ENCODE measurements at places on chromosomes 2 and 18.
A peak's percentile ranks its signal among the peaks of the same experiment; 100 is the strongest.

- DNase-seq: no peak
Measured at GRCh38 chr18:22171258-22172119, 2.1 kb downstream of the GATA6 start.

DNA sequence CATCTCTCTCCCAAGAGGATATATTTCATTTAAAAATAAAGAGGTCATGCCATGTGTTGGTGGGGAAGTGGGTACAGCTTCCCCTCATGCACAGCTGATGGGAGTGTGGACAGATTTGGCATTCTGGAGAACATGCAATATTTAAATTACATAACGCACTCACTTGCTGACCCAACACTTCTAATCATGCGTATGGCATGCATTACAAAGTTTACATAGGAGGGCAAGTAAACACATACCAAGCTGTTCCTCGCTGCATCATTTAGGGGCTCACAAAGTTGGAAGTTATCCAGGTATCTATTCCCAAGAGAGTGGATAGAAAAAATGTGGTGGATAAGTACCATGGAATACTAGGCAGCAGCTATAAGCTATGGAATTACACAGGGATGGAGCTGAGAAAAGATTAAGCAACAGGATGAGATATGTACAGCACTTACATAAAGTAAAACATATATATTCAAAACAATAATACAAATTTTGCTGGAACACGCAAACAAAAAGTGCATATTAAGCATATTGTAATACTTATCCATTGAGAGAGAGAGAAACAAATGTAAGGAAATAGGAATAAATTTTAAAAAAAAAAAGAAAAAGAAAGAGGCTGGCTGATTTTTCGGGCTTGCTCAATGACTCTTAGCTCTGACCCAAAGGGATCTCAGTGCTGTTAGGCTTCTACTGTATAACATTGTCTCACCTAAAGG, 11.0 kb downstream of the CYP1B1 start:
- no peak for DNase-seq

GRCh38 chr2:109702250-109702985, 88.3 kb downstream of the SOWAHC start:
- DNase-seq: no peak

GRCh38 chr18:35662293-35663062, 80.9 kb downstream of the GALNT1 start:
- DNase-seq: no peak

DNA sequence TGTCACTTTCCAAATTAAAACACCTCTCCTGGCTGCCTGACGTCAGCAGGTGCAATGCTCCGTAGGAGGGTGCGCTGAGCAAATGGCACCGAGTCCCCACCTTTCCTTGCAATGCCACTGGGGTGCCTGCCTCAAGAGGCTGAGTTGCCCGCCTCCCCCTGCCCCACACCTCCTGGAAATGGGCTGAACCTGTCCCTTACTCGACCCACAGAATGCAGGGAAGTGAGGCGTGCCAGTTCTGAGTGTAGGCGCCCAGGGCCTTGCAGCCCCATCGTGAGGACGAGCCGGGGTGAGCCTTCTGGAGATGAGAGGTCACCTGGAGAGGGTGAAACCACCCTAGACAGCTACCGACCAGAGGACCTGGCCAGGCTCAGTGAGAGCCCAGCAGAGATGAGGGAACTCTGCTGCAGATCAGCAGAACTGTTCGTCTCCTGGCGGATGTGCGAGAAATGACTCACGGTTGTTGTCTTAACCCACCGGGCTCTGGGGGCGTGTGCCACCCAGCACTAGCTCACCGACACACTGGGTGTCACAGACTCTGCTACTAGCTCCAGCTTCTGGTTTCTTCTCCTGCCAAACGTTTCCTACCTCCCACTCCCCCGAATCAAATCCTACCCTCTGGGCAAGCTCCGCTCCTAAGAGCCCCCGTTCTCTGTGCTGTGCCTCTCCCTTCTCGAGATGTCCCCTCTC, 168.7 kb upstream of the HDAC4 start:
- no peak for DNase-seq

DNA sequence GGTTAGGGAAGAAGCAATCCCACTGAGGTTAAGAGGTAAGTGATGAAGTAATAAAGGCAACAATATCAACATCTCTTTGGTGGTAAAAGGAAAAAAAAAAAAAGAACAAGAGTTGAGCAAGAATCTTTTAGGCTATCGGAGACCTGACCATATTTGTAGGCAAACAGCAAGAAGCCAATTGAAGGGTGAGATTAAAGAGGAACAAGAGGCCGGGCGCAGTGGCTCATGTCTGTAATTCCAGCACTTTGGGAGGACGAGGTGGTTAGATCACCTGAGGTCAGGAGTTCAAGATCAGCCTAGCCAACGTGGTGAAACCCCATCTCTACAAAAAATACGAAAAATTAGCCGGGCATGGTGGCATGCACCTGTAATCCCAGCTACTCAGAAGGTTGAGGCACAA, 11.3 kb downstream of the VPS54 start:
- no peak for DNase-seq

- DNase-seq: no peak
Measured at GRCh38 chr2:69386360-69386759, 667 bp downstream of the GFPT1 start.

- DNase-seq: no peak
Measured at GRCh38 chr2:181738074-181738473, 57.8 kb upstream of the NEUROD1 start.

DNA sequence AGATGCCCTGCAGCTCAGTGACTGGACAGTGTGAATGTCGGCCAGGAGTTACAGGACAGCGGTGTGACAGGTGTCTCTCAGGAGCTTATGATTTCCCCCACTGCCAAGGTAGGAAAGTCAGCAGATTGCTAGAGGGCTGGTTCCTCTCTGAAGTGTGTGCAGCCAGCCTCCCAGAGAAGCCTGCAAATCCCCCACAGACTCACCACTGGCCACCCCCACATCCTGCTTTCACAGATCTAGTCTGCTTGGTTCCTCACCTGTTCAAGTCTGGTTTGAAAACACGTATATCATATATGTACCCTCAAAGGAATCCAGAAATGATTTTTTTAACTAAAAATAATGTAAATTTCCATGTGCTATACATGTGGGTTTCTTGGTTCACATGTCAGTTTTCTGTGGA, 121.1 kb downstream of the LAMA3 start:
- peak; percentile 3 for DNase-seq

DNA sequence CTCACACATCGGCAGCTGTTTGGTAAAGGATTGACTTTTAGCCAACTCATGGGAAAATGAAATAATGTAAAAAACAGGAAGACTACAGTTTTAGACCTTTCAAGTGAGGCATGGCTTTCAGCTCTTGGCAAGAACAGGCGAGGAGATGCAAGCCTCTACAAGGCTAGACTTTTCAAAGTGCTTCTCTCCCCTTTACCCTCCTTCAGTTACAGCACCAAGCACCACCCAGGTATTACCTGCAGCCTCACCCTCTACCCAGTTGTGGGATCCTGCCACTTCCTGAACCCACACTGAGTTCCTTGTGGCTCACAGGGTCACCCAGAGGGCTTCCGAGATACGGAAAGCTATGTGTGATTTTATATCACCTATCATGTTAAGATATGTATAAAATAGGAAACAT, 14.7 kb downstream of the UGT1A10 start:
- no peak for DNase-seq

- no peak for DNase-seq
Measured at GRCh38 chr2:9467687-9468086, 6.7 kb upstream of the IAH1 start.

DNA sequence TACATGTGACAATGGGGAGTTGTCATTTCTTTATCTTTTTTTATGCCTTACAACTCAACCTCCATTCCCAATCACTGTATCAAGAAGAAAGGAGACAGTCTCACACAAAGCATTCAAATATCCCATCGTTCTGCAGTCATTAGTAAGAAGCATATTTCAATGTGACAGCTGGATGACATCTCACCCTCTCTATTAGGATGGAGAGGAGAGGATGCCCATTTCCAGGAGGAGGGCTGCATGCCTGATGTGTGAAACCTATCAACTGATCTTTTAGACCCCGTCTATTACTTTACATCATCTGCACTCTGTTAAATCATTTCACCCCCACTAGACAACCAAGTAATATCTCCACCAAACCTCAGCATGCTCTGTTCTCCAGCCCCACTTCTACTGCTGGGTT, 292.7 kb upstream of the CHAC2 start:
- no peak for DNase-seq

- no peak for DNase-seq
Measured at GRCh38 chr2:71417300-71418202, 35.8 kb upstream of the DYSF start.

DNA sequence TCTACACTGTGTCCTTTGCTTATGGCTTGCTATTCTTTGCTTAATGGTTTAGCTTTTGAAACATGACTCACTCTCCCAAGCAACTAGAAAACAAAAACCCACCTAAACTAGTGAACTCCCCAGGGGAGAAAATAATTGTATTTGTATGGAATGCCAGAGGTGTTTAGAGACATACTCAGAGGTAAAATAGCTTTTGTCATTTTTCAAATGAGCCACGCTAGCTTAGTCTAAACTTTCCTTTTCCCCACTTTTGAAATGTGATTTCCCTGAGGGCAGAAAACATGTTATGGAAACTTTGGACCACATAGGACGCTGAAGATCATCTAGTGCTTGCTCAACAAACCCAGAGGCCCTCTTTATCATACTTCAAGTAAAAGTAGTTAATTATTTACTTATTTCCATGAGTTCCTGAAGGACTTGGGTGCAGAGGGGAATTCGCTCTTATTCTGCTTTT, 16.5 kb upstream of the CYTIP start:
- no peak for DNase-seq

GRCh38 chr2:221370857-221371211, 201.3 kb downstream of the EPHA4 start:
- no peak for DNase-seq

GRCh38 chr2:240574386-240575100, 6.3 kb downstream of the RNPEPL1 start:
- DNase-seq: no peak

DNA sequence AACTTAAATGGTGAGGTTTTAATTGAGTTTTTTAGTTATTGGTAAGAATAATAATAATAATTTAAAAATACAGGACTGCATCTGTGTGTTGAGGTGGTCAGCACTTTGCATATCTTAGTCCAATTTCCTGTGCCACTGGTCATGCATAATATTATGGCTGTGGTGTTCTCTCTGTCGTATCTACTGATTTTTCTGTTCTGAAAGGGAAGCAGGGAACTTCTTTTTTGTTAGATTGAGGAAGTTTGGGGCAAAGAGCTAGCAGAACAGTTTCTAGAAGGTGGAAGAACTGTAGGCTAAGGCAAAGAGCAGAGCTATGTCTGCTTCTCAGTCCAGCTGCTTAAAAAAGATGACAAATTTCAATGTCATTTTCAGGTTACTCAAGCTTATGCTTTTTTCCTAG, 74.3 kb downstream of the XRCC5 start:
- DNase-seq: no peak

DNA sequence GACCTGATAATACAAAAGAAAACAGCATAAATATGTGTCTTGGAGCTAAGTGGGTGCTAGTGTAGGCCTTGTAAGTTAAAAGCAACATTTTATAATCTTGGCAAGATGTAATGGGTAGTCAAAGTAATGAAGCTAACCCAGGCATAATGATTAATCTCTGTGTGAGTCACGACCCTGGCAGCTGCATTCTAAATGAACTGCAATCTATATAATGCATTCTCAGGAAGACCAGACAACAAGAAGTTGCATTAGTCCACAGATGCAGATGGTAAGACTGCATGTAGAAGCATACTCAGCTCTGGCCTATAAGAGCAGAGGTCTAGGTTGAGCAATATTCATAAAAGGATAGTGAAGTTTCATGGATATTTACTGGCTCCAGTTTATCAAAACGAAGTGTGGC, 85.6 kb upstream of the ETAA1 start:
- no peak for DNase-seq

GRCh38 chr2:27092696-27093429, 6.3 kb downstream of the KHK start:
- no peak for DNase-seq

GRCh38 chr18:74268933-74269620, 22.7 kb downstream of the CYB5A start:
- DNase-seq: no peak

GRCh38 chr2:227256605-227257004, 68.4 kb upstream of the MFF start:
- no peak for DNase-seq

DNA sequence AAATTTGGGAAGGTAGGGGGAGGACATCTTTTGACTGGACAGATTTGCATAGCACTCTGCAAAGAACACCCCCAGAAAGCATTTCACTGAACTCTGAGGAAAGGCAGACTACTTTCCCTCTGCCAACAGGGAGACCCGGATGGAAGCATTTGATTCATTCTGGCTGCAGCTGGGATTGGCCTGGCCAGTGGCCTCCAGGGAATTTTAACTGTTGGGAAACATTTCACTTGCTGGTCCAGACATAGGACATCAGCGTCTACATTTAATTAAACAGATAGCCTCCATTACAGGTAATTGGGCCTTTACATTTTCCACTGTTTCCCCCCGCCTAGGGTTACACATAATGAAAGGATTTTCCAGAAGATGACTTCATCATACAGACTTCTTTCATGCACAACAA, 92.8 kb downstream of the MARCHF4 start:
- no peak for DNase-seq

DNA sequence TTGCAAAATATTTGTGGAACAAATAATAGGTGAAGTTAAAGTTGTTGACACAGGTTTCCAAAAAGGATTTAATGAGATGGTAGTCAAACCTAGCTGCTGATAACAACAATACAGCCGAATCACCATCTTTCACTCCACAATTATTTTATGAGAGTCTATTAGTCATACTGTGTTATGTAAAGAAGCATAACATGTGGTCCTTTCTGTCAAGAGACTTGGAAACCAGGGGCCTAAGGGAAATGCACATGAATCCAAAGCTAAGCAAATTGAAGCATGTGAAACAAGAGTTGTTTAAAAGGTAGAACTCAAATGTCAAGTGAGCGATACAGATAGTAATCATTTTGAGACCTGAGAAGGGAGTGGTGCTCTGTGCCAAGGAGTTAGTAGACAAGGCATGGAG, 16.0 kb downstream of the CD28 start:
- no peak for DNase-seq

DNA sequence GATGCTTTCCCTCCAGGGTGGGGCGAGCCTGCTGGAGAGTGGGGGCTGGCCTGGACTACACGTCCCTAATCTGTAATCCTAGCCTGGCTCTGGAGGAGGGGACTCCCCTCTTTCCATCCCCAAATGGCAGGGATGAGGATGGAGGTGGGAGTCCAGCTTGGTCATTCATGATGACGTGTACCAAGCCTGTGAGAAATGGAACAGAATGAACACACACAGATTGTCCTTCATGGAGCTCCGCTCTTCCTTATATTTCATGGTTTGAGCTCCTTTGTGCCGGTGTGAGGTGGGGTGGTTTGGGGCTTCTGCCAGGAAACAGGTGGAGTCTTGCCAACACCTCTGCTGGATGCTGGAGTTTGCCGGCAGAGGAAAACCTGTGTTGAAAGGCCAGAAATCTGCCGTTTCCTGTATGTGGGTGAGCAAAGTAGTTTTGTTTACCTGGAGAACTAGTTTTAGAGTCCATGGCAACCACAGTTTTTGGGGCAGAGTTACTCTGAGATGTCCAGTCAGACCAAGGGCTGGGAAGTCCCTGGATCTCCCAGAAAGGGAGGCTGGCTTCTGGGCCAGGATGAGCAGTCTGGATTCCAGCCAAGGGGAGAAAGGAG, 417.6 kb upstream of the MEX3C start:
- DNase-seq: no peak

Data from stimulated activated CD8-positive, alpha-beta memory T cell treated with anti-CD3 and anti-CD28 coated beads, Interleukin-4, amount 100 ng/mL, for 1 hour (primary cell).